ENCODE measurements at places on chromosomes 2 and 18. TPM values are rescaled to one million over a fixed set of nuclear protein-coding genes. Genes with fewer than 3 reads are reported as not detected.

The RIT2 gene
- not detected for polyA plus RNA-seq

The NEU2 gene
- not detected for polyA plus RNA-seq

The ACTG2 gene
- 110 TPM for polyA plus RNA-seq

GRCh38 chr2:194445226-194445625 lies 1211.8 kb upstream of the SLC39A10 start:
- no peak for DNase-seq

- DNase-seq, result no peak
These were observed 50.9 kb downstream of the ACAA2 start for GRCh38 chr18:49762191-49763077.

DNA sequence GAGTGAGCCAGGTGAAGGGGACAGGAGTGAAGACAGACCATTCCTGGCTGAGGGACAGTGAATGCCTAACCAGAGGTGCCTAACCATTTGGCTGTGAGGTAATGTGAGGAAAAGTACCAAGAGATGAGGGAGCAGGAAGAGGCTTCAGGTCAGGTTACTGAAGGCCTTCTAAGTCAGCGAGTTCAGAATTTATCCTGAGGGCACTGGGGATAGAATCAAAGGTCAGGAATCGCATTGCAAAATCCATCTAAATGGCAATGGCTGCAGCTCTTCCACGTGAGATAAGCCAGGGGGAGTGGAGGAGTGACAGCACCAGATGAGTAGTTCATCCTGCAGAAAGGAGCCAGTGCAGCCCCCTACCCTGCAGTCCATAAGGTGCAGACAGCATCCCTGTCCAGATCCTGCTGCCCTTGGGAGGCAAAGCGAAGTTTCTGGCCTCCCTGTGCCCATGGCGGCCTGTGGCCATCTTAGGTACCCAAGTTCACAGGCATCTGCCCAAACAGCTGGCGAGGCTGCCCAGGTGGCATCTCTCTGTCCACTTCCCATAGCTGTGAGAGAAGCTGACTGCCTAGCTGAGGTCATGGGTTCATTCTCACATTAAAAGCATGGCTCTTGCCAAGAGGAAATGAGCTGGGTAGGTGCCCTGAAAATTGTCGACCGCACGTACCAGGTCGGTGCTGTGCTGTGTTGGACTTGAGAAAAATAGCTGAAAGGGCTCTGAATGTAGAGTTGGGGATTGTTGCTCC lies 49.5 kb downstream of the CYP27C1 start:
- no peak for DNase-seq

GRCh38 chr2:149625271-149625670 lies 37.7 kb upstream of the MMADHC start:
- no peak for DNase-seq

GRCh38 chr2:112805542-112805941 lies 21.2 kb upstream of the IL1A start:
- no peak for DNase-seq

All from right lung (tissue), 10 donors.